ENCODE measurements at places on chromosomes 6 and 20.

- no peak for DNase-seq
Measured at GRCh38 chr6:87706187-87706966, 4.3 kb upstream of the AKIRIN2 start.

DNA sequence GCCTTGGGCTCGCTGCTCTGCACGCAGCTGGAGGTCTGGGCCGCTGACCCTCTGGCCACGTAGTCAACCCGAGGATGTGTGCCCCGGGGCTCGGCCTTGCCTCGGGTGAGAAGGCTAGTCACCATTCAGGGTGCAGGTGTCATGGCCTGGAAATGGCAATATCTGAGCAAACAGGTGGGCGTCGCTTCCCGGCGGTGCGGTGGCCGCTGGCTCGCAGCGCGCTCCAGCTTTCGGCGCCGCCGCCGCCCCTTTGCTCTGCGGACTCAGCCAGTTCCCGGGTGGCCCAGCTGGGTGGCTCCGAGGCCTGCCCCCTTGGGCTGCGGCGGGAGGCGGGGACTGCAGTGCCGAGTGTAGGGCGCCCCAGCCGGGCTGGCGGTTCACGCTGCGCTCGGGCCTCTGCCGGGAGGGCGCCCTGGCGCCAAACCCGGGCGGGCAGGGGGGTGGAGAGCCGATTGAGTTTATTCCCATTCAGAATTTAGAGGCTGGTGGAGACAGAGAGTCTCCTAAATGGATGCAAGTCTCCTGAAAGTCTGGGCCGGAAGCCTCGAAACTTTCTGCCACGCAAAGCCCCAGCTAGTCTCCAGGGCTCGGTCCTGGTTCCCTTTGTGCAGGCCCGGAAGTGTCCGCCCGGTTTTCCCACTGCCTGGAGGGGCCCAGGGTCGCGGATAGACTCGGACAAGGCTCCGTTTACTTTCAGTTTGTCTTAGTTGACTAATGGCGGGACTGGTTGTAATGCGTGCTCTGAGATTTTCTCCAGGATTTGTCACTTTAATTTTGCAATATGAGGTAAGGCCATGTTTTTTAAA, 11.3 kb upstream of the TFAP2A start:
- DNase-seq: no peak

- peak; percentile 78 for DNase-seq
Measured at GRCh38 chr20:227439-228105, 514 bp downstream of the DEFB129 start.

GRCh38 chr6:112764377-112764776, 417.2 kb downstream of the RFPL4B start:
- DNase-seq: no peak

- DNase-seq: no peak
Measured at GRCh38 chr6:70508953-70509352, 57.8 kb upstream of the SDHAF4 start.

DNA sequence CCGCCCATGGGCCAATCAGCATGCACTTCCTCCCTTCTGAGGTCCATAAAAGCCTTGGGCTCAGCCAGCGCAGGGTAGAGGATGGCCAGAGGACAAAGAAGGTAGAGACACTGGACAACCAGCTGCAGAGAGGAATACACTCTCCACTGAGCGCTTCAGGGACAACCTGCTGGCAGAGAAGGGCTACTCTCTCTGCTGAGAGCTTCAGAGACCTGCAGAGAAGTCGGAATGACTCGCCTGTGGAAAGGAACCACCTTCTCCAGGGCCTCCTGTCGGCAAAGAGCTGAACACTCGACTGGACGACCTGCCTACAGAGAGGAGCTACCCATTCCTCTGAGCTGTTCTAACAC, 31.4 kb upstream of the SLA2 start:
- DNase-seq: no peak

DNA sequence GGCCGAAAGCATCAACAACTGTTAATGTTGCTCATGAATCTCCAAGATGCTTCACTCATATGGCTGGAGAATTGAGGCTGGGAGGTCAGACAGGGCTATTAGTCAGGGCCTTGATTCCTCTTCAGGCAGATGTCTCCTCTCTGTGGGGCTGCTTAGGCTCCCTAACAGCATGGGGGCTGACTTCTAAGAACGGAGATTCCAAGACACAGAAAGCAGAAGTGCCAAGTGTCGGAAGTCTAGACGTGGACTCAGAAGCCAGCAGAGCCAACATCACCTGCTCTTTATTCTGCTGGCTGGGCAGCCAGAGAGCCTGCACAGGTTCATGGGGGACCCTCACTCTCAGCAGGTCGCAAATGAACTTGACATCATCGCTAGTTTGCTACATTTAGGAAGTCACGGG, 279.8 kb downstream of the CDH26 start:
- peak; percentile 86 for DNase-seq

DNA sequence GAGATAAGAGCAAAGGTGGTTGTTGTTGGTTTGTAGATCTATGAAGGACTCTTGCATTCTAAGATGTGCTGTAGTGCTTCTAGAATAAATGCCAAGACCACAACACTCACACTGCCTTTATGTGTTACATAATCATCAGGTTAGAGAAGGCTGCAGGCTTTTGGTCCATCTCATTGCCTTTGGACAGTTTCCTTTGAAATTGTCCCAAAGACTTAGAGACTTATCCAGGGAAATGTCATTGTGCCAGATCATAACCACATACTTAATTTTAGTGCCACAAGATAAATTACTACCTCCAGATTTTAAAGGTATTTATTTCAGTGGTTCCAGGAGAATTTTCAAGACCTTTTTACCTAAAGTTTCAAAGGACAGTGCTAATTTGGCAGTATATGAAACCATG, 666.6 kb upstream of the CITED2 start:
- no peak for DNase-seq

GRCh38 chr20:10510216-10510615, 75.1 kb downstream of the SLX4IP start:
- DNase-seq: no peak

DNA sequence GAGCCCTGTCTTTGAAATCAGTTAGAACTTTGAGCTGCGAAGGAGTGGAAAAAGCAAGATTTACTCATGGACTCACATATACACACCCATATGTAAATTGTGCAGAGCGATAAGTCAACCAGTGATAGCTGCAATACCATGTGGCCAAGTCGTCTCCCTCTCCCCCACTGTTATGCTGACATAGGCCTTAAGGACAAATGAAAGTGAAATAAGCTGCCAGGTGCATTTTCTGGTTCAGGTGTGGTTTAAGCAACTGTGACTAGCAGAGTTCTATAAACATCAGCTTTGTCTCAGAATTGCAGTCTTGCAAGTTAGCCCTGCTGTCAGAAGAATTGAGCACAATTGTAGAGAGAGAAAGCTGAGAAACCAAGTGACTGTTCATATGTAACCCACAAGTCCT, 9.6 kb downstream of the FAM83B start:
- DNase-seq: no peak

- no peak for DNase-seq
Measured at GRCh38 chr6:22240025-22240424, 56.8 kb downstream of the PRL start.

Measured in KBM-7 (cell line).